CD8-positive, alpha-beta memory T cell (primary cell): ENCODE measurements at places on chromosomes 2 and 18. TPM values are rescaled to one million over a fixed set of nuclear protein-coding genes. Genes with fewer than 3 reads are reported as not detected.

GRCh38 chr2:131646669-131647297 is 119.1 kb downstream of the CCDC74A start:
- no peak for DNase-seq
- no peak overlapping the region for H3K4me3 ChIP-seq
- H3K36me3 ChIP-seq, result no peaks in the 10 kb centered on the region
- H3K4me1 ChIP-seq, result no peaks in the 10 kb centered on the region
- H3K27ac ChIP-seq, result no peak overlapping the region

DNA sequence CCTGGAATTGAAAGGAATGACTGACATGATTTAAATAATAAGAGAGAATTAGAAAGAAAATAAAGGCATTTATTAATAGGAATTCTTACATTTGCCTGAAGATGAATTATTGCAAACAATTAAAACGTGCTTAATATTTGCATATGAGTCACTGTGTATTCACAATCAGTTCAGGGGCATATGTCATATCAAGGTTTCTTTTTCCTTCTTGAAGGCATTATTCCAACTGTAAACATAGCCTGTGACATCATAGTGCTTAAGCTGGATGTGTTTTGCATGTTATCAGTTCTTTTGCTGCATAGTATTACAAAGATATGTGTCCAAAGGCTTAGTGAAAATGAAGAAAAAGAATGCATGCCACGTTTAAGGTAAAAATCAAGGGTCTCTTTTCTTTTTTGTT is 80.8 kb downstream of the MEIS1 start:
- no peaks in the 10 kb centered on the region for H3K36me3 ChIP-seq
- no peak for DNase-seq
- no peak overlapping the region for H3K27ac ChIP-seq
- H3K4me1 ChIP-seq, result no peaks in the 10 kb centered on the region
- H3K4me3 ChIP-seq, result no peak overlapping the region

DNA sequence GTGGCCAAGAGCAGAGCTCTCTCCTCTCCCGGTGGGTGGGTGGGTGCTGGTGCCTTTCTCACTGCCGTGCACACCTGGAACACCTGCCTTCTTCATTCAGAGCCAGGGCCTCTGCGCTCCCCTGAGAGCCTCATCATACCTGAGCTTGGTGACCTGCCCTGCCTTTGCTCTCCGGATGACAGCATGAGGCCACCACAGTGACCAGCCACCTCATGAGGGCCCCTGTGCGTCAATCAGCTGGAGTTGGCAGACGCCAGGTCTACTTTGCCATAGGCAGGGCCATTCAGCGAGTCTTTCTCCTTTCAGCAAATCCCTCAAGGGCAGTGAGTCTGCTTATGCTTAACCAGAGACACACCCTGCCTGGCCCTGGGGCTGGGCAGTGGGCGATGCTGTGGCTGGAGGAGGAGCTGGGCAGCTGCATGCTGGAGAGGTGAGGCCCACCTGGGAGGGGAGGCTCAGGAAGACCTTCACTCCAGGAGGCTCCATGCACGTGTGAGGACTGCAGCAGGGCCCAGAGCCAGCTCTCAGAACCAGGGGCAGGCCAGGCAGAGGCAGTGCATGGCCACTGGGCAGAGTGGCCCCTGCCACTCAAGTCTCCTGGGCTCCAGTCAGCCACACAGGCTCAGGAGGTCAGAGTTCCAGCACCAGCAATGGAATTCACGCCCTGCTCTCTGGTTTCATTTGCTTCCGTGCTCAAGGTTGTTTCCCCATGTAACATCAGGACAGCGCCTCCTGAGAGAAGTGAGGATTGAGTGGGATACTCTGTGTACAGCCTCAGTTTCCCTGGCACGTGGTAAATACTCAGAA is 417.5 kb upstream of the MYT1L start:
- H3K27ac ChIP-seq, result no peak overlapping the region
- no peaks in the 10 kb centered on the region for H3K36me3 ChIP-seq
- H3K4me1 ChIP-seq, result no peaks in the 10 kb centered on the region
- no peaks in the 10 kb centered on the region for H3K27me3 ChIP-seq

GRCh38 chr2:120257522-120257921 is 4.9 kb downstream of the RALB start:
- H3K27ac ChIP-seq, result no peak overlapping the region
- peaks cover 23% of the 10 kb centered on the region for H3K4me1 ChIP-seq
- no peaks in the 10 kb centered on the region for H3K27me3 ChIP-seq
- no peaks in the 10 kb centered on the region for H3K36me3 ChIP-seq
- no peak overlapping the region for H3K4me3 ChIP-seq

The ACKR3 gene
- 0.90 TPM for total RNA-seq

- H3K36me3 ChIP-seq, result no peaks in the 10 kb centered on the region
- H3K4me3 ChIP-seq, result no peak overlapping the region
- no peak overlapping the region for H3K27ac ChIP-seq
- H3K4me1 ChIP-seq, result no peaks in the 10 kb centered on the region
- no peaks in the 10 kb centered on the region for H3K27me3 ChIP-seq
These were observed 96.2 kb downstream of the TANC1 start for GRCh38 chr2:159064446-159065301.

The SH3RF3 gene
- total RNA-seq, result 0.31 TPM

DNA sequence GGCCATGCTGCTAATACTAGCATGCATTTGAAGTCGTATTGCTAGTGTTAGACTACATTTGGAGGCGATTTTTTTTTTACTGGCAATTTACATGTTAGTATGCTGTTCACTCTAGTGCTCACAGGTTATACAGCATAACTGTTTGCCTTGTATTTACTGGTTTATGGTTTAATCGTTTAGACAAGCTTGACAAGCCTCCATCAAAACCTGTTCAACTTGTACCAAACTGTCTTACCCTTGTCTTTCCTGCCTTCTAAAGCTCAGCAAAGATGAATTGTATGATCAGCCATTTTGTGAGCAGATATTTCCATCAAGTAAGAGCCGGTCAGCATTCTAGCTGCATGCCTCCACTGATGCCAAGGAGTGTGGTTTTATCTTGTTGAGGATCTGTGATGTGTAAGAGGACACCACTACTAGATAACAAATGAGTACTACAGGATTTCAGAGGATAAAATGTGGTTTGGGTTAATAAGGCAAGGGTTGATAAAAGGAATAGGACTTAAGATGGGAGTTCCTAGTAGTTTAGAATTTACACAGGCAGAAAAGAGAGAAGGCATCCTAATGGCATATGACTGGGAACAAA is 68.4 kb upstream of the ITM2C start:
- DNase-seq, result no peak
- H3K27ac ChIP-seq, result no peak overlapping the region
- H3K4me3 ChIP-seq, result no peak overlapping the region
- H3K36me3 ChIP-seq, result peaks cover 33% of the 10 kb centered on the region
- no peaks in the 10 kb centered on the region for H3K27me3 ChIP-seq
- peaks cover 67% of the 10 kb centered on the region for H3K4me1 ChIP-seq

The RAB1A gene
- 91.9 TPM for total RNA-seq

- no peaks in the 10 kb centered on the region for H3K27me3 ChIP-seq
- no peak for DNase-seq
- H3K27ac ChIP-seq, result no peak overlapping the region
- no peak overlapping the region for H3K4me3 ChIP-seq
- no peaks in the 10 kb centered on the region for H3K36me3 ChIP-seq
- H3K4me1 ChIP-seq, result no peaks in the 10 kb centered on the region
These were observed 35.4 kb upstream of the CYP26B1 start for GRCh38 chr2:72183016-72183415.

The TRIP12 gene
- 263 TPM for total RNA-seq

- H3K27me3 ChIP-seq, result no peaks in the 10 kb centered on the region
- H3K36me3 ChIP-seq, result no peaks in the 10 kb centered on the region
- no peak overlapping the region for H3K4me3 ChIP-seq
- no peaks in the 10 kb centered on the region for H3K4me1 ChIP-seq
- DNase-seq, result no peak
These were observed 413.7 kb upstream of the FAM98A start for GRCh38 chr2:34012715-34013302.

GRCh38 chr18:1917569-1917968 is 653.7 kb downstream of the METTL4 start:
- no peak overlapping the region for H3K27ac ChIP-seq
- H3K36me3 ChIP-seq, result no peaks in the 10 kb centered on the region
- no peak for DNase-seq
- no peaks in the 10 kb centered on the region for H3K4me1 ChIP-seq

DNA sequence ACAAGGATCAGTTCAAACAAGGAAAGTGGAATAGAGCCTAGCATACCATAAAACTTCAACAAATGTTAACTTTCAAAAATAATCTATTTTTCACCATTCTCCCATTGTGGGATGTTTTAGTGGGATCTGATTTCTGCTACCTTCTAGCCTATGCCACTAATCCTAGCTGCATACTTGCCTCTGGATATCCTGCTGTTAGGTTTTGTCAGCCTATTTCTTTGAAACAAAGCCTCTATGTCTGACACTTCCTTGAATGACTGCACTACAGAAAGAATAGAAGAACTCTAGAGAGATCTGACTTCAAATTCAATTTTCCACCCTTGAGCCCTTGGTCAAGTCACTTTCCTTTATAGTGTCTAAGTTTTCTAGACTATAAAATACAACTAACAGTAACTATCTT is 291.5 kb downstream of the PTH2R start:
- no peaks in the 10 kb centered on the region for H3K27me3 ChIP-seq
- no peak overlapping the region for H3K4me3 ChIP-seq
- DNase-seq, result no peak
- H3K4me1 ChIP-seq, result no peaks in the 10 kb centered on the region

GRCh38 chr2:5057891-5058351 is 634.3 kb upstream of the SOX11 start:
- no peak overlapping the region for H3K27ac ChIP-seq
- H3K36me3 ChIP-seq, result no peaks in the 10 kb centered on the region
- H3K4me3 ChIP-seq, result no peak overlapping the region

DNA sequence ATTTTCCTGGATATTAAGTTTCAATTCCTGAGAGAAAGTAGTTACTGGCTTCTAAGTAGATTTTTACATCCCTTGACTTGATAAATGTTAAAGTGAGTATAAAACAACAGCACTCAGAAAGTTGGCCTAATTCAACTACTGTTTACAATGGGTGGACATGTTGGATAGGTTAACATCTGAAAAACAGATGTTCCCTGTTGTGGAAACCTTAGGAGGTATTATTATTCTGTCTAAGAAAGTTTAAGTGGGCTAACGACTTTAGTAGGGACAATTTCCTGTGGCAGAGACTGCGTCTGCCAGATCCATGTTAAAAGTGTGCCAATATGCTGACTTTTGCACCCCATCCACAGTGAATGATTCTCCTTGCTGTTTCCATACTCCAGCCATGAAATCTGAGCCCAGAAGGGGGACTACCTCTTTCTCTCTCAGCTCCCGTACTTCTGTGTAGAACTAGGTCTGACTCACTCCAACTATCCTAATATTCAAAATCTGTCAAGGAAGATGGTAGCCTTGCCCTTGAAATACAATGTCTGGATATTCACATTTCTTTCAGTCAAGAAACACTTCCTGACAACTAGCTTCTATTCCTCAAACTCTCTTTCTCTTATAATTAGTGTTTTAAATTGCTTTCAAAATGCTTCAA is 327.5 kb upstream of the HNRNPA3 start:
- H3K4me3 ChIP-seq, result no peak overlapping the region
- H3K27me3 ChIP-seq, result no peaks in the 10 kb centered on the region
- no peak overlapping the region for H3K27ac ChIP-seq
- no peak for DNase-seq

GRCh38 chr2:66575625-66576310 is 140.8 kb downstream of the MEIS1 start:
- H3K4me1 ChIP-seq, result no peaks in the 10 kb centered on the region
- H3K27ac ChIP-seq, result no peak overlapping the region
- no peaks in the 10 kb centered on the region for H3K36me3 ChIP-seq
- H3K4me3 ChIP-seq, result no peak overlapping the region
- no peak for DNase-seq
- H3K27me3 ChIP-seq, result peaks cover 16% of the 10 kb centered on the region

- no peaks in the 10 kb centered on the region for H3K4me1 ChIP-seq
- no peak for DNase-seq
- H3K36me3 ChIP-seq, result no peaks in the 10 kb centered on the region
- H3K27ac ChIP-seq, result no peak overlapping the region
These were observed 18.7 kb upstream of the PTPN4 start for GRCh38 chr2:119741001-119741400.

GRCh38 chr2:208012449-208012848 is 12.9 kb downstream of the PLEKHM3 start:
- no peaks in the 10 kb centered on the region for H3K27me3 ChIP-seq
- no peaks in the 10 kb centered on the region for H3K4me1 ChIP-seq

The AFF3 gene
- 0.53 TPM for total RNA-seq

The MEX3C gene
- 68.6 TPM for total RNA-seq

- no peaks in the 10 kb centered on the region for H3K27me3 ChIP-seq
- no peak overlapping the region for H3K27ac ChIP-seq
- no peaks in the 10 kb centered on the region for H3K36me3 ChIP-seq
- no peak overlapping the region for H3K4me3 ChIP-seq
- no peaks in the 10 kb centered on the region for H3K4me1 ChIP-seq
These were observed 34.9 kb downstream of the GAD1 start for GRCh38 chr2:170851635-170852034.

GRCh38 chr2:178191004-178191508 is 3.3 kb upstream of the OSBPL6 start:
- H3K36me3 ChIP-seq, result no peaks in the 10 kb centered on the region
- peaks cover 6% of the 10 kb centered on the region for H3K4me1 ChIP-seq
- H3K27me3 ChIP-seq, result peaks cover 6% of the 10 kb centered on the region
- no peak overlapping the region for H3K4me3 ChIP-seq

The FBXO48 gene
- total RNA-seq, result 1.5 TPM

The MAPRE2 gene
- 38.5 TPM for total RNA-seq

The C1QL2 gene
- total RNA-seq, result not detected

DNA sequence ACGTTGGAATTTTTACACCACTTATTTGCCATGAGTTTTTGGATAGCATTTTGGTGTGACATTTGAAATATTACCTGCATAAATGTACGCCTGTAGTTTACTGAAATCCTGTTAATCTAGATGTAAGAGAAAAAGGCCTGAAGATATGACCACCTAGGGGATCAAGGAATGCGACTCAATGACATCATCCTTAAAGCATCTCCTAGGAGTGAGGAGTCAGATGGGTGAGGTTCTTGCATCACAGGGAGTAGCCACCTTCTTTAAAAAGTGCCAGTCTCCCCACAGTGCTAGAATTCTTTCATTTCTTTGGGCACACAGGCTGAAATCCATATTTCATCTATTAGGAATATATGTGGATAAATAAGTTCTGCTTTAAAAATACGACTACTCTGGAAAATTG is 34.5 kb downstream of the ADCYAP1 start:
- H3K36me3 ChIP-seq, result no peaks in the 10 kb centered on the region
- H3K27ac ChIP-seq, result no peak overlapping the region
- DNase-seq, result no peak
- no peaks in the 10 kb centered on the region for H3K4me1 ChIP-seq
- no peak overlapping the region for H3K4me3 ChIP-seq

- H3K4me3 ChIP-seq, result no peak overlapping the region
- no peaks in the 10 kb centered on the region for H3K27me3 ChIP-seq
- DNase-seq, result no peak
- H3K27ac ChIP-seq, result no peak overlapping the region
- H3K36me3 ChIP-seq, result no peaks in the 10 kb centered on the region
- no peaks in the 10 kb centered on the region for H3K4me1 ChIP-seq
These were observed 49.8 kb upstream of the THOC1 start for GRCh38 chr18:317618-318017.

The ABCG8 gene
- not detected for total RNA-seq

GRCh38 chr2:63587814-63588384 is 378 bp downstream of the WDPCP start:
- DNase-seq, result no peak
- H3K36me3 ChIP-seq, result no peaks in the 10 kb centered on the region
- H3K27me3 ChIP-seq, result no peaks in the 10 kb centered on the region
- peak overlapping the region; percentile 87 for H3K27ac ChIP-seq

The OXER1 gene
- not detected for total RNA-seq

The RGPD8 gene
- total RNA-seq, result 15.5 TPM

- no peaks in the 10 kb centered on the region for H3K4me1 ChIP-seq
- H3K4me3 ChIP-seq, result no peak overlapping the region
- H3K27me3 ChIP-seq, result peaks cover 4% of the 10 kb centered on the region
These were observed 91.9 kb upstream of the LDAH start for GRCh38 chr2:20914771-20915170.
